Mesothelial cell of epicardium (in vitro differentiated cells): ENCODE measurements at places on chromosomes 4 and X. TPM values are rescaled to one million over a fixed set of nuclear protein-coding genes. Genes with fewer than 3 reads are reported as not detected.
A peak's percentile ranks its signal among the peaks of the same experiment; 100 is the strongest.

The CRLF2 gene
- total RNA-seq = not detected in 3 replicates

The WWC2 gene
- 61.7 to 64.1 TPM (median 62.5 TPM) in 3 replicates for total RNA-seq

DNA sequence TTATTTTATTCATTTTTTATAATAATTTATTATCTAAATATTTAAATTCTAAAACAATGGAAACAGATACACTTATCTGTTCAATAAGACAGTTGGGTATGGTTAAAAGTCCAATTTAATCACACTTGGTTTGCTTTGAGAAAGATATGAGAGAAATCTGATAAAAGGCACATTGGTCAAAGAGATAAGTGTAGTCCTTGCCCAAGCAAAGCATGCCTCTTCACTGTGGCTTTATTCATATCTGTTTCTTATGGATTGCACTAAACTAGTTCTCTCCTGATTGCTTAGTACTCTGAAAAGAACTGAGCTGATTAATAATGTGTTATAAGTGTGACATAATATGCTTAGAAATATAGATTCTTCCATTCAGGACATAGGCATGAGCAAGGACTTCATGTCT is 39.8 kb downstream of the CXCL1 start:
- H3K4me3 ChIP-seq = no peak overlapping the region
- no peak overlapping the region for H3K27ac ChIP-seq
- no peaks in the 10 kb centered on the region for H3K36me3 ChIP-seq
- DNase-seq = no peak
- H3K4me1 ChIP-seq = no peaks in the 10 kb centered on the region

DNA sequence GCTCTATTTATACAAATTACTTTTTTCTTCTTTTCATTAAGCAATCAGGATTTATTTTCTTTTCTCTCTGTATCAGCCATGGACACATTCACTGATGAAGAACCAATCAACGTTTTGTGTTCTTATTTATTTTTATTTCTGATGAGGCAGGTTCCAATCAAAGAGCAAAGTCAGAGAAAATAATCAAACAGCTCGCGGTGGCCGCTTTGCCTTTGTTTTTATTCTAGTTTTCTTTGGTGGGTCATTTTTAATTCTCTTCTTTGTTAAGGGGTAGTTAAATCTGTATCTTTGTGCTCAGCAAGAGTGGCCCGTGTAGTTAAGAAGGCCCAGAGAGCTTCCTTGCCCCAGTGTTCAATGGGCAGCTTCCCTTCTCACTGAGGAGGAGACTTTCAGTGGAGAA is 71.4 kb downstream of the FBXO8 start:
- H3K36me3 ChIP-seq = no peaks in the 10 kb centered on the region
- peak overlapping the region; percentile 60 for H3K4me3 ChIP-seq
- DNase-seq = no peak
- no peak overlapping the region for H3K27ac ChIP-seq

- H3K27me3 ChIP-seq = peaks cover 2% of the 10 kb centered on the region
- H3K4me3 ChIP-seq = peak overlapping the region; percentile 7
- no peak for DNase-seq
Measured at GRCh38 chr4:70613306-70614183, 15.0 kb upstream of the ENAM start.
